ENCODE measurements at places on chromosomes 16 and 17.

DNA sequence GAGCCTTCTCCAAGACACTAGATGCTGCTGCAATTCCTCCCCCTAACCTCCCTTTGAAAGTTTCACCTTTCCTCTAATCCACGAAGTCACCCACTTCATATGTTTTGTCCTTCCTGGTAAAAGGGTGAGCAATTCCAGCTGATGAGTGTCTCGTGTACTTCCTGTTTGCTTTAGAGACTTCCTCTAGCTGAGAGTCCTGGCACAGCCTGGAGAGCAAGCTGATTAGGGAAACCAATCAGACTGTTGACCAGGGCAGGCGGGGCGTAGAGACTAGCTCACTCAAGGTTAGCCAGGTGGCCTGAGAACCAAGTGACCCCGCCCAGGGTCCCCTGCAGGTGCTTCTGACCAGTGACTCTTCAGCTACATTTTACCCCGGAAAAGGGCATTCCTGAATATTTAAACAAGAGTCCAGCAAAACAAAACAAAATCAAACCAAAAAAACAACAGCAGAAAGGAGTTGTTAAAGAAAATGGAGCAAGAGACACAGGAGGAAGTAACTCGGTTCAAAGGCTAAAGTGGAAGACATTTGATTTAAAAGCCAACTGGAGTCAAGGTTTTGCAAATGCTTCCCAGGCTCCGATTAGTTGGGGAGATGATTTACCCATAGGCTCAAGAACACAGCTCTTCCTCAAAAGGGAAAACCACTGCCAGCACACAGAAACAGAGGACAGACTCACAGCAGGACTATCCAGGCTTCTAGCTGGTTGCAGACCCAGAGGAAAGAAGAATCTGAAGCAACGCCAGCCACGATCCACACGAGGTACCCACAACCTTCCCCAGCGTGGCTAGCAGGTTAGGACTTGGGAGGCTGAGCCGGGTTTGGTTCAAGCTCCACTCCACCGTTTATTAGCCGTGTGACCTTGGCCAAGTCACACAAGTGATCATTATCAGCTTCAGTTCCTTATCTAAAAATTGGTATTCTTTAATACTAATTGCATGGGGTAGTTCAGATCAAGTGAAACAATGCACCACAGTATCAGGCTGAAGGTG lies 13.4 kb downstream of the HSPB9 start:
- DNase-seq: no peak

DNA sequence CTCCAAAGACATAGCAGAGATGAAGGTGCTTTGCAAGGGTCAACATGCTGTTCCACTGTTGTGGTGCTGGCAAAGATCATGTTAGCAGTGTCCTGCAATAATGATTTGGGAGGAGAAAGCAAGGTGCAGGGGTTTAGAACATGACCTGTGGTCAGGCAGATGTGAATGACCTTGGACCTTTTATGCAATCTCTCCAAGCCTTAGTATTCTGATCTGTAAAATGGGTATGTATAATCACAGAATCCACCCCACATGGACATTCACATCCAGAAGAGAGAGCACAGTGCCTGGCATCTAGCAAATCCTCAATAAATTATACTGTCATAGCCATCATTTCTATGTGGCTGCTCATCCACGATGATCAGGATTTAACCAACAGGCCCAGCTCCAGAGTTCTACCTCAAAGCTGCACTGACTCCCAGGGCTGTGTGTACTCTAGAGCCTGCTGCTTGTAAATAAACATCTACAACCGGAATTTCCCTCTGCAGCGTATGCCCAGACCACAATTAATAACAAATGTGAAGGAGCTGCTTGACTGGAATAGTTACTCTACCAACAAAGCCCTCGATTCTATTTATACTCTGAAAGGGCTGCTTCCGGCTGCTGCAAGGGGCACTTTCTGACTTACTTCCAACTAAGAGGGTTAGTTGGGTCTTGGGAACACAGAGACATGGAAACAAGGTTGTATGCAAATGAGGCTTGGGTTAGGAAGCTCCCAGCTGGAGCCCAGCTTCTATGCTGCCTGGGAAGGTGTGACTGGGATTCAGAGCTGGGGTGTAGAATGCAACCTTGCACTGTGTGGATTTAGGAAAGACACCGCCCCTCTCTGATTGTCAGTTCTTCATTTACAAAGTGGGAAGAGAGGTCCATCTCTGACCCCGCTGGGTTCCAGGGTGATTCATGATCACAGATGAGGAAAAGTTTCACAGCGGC lies 265.2 kb downstream of the XYLT1 start:
- no peak for DNase-seq

GRCh38 chr17:48568499-48569239 lies 9.5 kb downstream of the HOXB4 start:
- DNase-seq: no peak

GRCh38 chr17:9684955-9685621 lies 39.8 kb downstream of the USP43 start:
- DNase-seq: no peak

DNA sequence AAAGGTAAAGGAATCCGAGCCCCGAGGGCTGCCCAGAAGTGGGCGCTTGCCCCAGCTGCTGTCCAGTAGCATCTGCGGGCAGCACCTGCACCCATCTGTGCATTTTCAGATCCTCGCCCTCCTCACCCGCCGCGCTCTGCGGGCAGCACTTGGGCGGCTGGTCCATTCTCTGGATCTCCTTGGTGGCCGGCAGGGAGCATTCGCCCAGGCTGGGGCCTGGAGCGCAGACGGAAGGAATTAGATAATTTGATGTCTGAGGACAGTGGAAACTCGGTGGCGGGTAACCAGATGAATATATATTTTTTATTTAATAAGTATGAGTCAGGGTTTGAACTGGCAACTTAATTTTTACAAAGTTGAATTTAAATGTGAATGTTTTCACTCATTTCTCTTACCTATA lies 88.5 kb downstream of the NPIPB11 start:
- DNase-seq: no peak

- DNase-seq: no peak
Measured at GRCh38 chr16:80844395-80844794, 40.0 kb upstream of the CDYL2 start.

DNA sequence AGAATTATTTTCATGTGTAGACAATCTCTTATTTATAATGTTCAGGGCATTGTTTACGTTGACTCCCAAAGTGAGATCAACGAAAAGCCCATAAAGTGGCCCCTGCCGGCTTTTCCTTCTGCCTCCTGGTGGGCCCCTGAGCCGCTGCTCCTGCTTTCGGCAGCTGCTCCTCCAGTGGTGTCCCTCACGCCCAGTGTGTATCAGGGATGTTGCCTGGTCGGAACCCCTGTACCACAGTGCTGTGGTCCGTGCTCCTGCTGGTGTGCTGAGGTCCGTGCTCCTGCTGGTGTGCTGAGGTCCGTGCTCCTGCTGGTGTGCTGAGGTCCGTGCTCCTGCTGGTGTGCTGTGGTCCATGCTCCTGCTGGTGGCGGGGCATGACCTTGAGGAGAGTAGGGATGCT lies 107.6 kb downstream of the BANP start:
- DNase-seq: no peak

DNA sequence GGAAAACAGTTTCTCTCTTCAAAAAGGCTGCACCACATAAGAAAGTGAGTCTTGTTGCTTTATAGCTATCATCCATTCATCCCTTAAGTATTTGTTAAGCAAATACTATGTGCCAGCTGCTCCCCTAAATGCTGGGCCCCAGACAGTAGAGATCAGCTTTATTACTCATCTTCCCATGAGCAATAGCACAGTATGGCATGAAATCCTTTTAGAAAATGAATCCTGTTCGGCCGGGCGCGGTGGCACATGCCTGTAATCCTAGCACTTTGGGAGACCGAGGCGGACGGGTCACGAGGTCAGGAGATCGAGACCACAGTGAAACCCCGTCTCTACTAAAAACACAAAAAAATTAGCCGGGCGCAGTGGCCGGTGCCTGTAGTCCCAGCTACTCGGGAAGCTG lies 99.5 kb downstream of the MYO1D start:
- no peak for DNase-seq

Data from stimulated activated CD8-positive, alpha-beta memory T cell treated with anti-CD3 and anti-CD28 coated beads, Interleukin-2, amount 100 ng/mL, for 1 hour (primary cell).